ENCODE measurements at places on chromosomes 12 and 14.
A peak's percentile ranks its signal among the peaks of the same experiment; 100 is the strongest.

GRCh38 chr12:55744340-55745030 is 1.6 kb downstream of the GDF11 start:
- DNase-seq, result no peak

GRCh38 chr12:19065871-19066270 is 63.7 kb upstream of the PLEKHA5 start:
- no peak for DNase-seq

- no peak for DNase-seq
These were observed 1.4 kb downstream of the RIOX1 start for GRCh38 chr14:73492043-73492552.

GRCh38 chr12:110245369-110245772 is 35.7 kb upstream of the ATP2A2 start:
- peak; percentile 54 for DNase-seq

DNA sequence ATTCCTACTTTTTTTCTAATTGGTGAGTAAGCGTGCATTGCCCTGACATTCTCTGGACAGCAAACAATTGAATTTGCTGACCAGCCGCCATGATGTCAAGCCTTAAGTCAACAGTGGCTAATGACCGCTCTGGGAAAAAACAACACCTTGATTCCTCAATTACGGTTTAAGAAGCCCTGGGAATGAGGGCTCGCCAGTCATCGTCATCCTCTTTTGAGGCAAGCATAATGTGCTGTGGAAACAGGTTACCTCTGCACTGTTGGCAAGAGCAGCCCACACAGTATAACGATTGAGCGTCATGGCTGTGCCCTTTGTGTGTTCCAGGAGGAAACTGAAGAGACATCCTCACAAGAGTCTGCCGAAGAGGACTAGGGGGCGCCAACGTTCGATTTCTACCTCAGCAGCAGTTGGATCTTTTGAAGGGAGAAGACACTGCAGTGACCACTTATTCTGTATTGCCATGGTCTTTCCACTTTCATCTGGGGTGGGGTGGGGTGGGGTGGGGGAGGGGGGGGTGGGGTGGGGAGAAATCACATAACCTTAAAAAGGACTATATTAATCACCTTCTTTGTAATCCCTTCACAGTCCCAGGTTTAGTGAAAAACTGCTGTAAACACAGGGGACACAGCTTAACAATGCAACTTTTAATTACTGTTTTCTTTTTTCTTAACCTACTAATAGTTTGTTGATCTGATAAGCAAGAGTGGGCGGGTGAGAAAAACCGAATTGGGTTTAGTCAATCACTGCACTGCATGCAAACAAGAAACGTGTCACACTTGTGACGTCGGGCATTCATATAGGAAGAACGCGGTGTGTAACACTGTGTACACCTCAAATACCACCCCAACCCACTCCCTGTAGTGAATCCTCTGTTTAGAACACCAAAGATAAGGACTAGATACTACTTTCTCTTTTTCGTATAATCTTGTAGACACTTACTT is 138.9 kb downstream of the HMGA2 start:
- DNase-seq, result peak; percentile 59

- DNase-seq, result peak; percentile 0
These were observed 214.9 kb downstream of the CNTN1 start for GRCh38 chr12:40907115-40907527.

DNA sequence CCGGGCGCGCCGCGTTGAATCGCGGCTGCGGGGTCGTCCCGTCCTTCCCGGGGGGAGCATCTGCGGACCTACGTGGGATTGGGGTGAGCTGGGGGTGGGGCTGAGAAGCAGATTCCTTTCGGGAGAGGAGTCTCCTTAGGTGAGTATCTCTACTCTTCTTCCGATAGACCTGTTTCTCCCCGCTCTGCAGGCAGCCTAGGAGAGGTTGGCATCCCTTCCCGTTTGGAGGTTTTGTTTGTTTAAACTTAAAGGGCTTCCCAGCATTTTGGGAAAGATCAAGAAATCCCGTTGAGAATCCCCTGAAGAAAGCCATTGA is 411 bp downstream of the TTLL5 start:
- DNase-seq, result no peak

DNA sequence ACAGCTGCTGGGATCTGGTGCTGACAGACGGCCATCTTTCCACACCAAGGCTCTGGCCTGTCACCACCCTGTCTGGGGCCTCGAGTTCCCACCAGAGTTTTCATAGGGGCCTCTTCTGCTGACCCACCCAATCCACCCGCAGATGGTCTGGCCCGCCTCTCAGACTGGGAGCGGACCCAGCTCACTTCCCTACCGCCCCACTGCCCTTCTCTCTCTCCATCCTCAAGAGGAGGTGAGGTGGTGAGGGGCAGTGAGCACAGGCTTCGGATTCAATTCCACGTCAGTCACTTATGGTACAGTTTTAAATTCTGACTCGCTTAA is 12.3 kb upstream of the RPS6KL1 start:
- no peak for DNase-seq

- peak; percentile 13 for DNase-seq
These were observed 4.5 kb downstream of the DHRS2 start for GRCh38 chr14:23640524-23641141.
